Right cardiac atrium (tissue), 5 donors: ENCODE measurements at places on chromosomes 11 and 22. TPM values are rescaled to one million over a fixed set of nuclear protein-coding genes. Genes with fewer than 3 reads are reported as not detected.

DNA sequence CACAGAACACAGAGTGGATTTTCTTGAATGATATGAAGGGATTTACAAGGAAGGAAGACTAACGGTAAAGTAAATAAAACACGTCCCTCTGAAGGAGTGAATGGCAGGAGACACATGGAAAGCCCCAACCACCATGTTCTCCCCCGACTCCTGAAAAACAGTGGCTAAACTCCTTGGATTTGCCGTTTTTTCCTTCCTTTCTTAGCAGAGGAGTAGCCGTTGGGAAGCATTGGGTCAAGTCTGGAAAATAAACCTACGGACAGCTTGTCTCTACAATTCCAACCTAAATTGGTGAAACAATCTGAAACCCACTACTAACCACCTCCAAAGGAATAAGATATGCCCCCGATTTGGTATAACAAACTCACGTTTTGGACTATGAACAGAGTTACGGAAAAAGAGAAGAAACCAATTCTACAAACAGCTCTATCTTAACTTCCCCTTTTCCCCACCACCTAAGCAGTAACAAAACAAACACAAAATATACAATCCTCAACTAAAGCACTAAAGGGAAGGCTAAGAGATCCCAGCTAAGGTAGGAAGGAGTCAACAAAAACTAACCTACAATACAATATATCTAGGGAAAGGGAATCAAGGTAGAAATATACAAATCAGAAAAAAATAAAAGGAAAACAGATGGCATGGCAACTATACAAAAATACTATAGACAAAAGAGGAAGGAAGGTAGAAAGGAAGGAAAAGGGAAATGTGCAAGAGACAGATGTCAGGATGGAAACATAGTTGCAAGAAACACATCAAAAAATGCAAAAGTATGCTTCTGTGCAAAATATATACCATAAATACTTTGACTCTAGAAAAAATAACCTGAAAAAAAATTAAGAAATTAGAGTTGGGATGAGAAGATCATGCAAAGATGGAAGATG is 43.8 kb upstream of the LYVE1 start:
- DNase-seq = no peak

DNA sequence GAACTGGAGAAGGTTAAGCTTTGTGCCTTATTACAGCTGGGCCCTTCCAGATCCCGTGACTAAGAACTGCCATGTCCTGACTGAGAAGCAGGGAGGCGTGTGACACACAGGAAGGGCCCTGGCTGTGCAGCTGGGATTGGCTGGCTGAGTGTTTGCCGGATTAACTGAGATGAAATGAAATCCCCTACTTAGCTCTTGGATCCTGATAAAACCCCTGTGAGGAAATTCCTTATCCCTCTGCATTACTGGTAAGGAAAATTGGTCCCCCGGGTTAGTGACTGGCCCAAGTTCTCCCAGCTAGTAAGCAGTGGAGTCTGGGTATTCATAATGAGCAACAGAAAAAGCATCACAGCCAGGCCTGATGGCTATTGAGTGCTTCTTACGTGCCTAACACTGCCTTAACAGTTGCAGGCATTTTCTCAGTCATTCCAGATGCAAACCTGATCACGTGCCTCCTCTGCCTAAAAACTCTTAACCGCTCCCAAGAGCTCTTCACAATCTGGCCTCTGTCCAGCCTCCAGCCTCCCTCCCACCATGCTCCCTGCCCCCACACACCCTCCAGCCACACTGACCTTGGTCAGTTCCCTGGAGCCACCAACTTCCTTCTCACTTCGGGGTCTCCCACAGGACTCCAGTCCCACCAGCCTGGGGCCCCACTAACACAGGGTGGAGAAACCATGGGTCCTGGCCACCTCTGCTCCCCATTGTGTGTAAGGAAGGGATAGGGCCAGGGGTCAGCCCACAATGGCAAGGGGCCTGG is 37.8 kb downstream of the ARRB1 start:
- peak; percentile 86 for DNase-seq

The SLC35F2 gene
- 1.4 TPM for polyA plus RNA-seq

DNA sequence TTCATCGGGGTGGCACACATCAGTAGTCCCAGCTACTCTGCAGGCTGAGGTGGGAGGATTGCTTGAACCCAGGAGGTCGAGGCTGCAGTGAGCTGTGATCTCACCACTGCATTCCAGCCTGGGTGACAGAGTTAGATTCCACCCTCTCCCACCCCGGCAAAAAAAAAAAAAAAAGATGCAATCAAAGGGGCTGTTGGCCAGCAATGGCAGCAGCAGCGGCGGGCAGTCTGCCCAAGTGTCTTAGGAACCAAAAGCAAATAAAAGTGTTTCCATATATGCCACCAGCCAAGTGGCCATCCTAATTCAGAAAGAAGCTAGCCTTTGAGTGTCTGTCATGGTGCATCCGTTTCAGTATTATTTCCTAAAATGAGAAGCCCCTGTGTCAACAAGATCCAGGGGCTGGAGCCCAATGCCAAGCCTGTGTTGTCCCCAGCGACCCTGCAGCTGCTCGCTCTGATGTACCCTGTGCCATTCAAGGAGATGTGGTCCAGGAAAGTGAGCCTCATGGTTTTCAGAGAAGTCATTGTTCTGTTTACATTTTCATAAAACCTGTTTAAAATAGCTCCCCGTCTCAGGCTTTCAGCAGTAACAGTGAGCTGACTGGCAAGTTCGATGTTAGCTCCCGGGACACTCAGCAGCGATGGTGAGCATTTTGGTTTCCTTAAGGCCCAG is 12.5 kb downstream of the CDPF1 start:
- DNase-seq = peak; percentile 54
